ENCODE measurements at places on chromosomes 3 and 15. TPM values are rescaled to one million over a fixed set of nuclear protein-coding genes. Genes with fewer than 3 reads are reported as not detected.

DNA sequence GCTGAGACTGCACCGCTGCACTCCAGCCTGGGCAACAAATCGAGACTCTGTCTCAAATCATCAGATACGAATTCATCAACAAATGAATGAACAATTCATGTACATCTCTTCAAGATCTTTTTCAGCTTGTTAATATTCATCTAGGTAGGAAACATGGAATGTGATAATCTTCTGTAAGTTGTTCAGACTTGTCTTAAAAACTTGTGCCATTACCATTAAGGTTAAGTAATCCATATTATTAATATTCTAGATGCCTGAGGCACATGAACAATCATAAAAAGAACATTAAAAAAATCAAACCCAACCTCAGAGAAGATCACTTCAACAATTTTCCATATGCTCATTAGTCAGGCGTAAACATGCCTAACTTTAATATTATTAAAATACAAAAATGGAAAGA, 36.2 kb downstream of the CHSY1 start:
- ATAC-seq: no peak

GRCh38 chr3:19146685-19147650, 1.3 kb upstream of the KCNH8 start:
- ATAC-seq: peak; percentile 81

- ATAC-seq: no peak
These were observed 29.3 kb upstream of the CPNE4 start for GRCh38 chr3:132064114-132064513.

Gene CNTN6
- 0.54 TPM for total RNA-seq

Gene CFAP100
- total RNA-seq: not detected
